Stimulated activated CD8-positive, alpha-beta memory T cell treated with anti-CD3 and anti-CD28 coated beads, Interleukin-2, amount 100 ng/mL, for 48 hours (primary cell): ENCODE measurements at places on chromosomes 13 and 19.

GRCh38 chr13:91468301-91468700 lies 69.9 kb downstream of the GPC5 start:
- no peak for DNase-seq

DNA sequence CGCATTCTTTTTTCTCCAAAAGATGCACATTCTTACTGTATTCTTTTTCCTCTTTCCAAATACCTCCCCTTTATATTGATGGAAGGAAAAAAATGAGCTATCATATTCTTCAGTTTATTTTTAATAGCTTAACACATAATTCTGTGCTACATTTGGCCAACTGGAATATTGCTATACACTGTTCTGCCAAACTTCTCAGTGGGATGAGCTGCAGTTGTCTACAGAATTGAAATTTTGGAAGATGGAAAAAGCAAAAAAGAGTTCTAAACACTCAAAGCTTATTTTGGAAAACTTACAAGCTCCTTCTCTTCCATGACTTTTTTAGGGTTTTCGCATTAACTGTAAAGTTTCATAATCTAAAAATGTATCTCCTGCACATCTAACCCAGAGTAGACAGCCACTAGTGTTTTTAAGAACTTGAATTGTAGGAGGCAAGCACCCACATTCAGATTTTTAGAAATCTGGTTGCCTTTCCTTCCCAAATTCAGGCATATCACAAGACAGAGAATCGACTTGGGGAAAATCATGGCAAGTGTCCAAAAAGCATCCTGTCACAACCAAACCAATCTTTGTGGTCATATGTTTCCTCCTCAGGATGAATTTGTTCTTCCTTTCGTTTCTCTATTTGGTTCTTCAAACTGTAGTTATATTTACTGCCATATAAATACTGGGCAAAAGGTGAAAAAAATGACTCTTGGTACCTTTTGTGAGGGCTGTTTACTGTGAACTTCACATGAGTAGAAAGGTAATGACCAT lies 111.4 kb upstream of the FRY start:
- DNase-seq, result no peak

- no peak for DNase-seq
Measured at GRCh38 chr13:78100486-78100885, 181.9 kb upstream of the EDNRB start.

GRCh38 chr13:85298387-85298924 lies 500.8 kb downstream of the SLITRK6 start:
- DNase-seq, result no peak

GRCh38 chr13:78485803-78486202 lies 117.5 kb downstream of the POU4F1 start:
- DNase-seq, result no peak

- DNase-seq, result peak; percentile 26
Measured at GRCh38 chr13:112943309-112944125, 25.5 kb upstream of the MCF2L start.

DNA sequence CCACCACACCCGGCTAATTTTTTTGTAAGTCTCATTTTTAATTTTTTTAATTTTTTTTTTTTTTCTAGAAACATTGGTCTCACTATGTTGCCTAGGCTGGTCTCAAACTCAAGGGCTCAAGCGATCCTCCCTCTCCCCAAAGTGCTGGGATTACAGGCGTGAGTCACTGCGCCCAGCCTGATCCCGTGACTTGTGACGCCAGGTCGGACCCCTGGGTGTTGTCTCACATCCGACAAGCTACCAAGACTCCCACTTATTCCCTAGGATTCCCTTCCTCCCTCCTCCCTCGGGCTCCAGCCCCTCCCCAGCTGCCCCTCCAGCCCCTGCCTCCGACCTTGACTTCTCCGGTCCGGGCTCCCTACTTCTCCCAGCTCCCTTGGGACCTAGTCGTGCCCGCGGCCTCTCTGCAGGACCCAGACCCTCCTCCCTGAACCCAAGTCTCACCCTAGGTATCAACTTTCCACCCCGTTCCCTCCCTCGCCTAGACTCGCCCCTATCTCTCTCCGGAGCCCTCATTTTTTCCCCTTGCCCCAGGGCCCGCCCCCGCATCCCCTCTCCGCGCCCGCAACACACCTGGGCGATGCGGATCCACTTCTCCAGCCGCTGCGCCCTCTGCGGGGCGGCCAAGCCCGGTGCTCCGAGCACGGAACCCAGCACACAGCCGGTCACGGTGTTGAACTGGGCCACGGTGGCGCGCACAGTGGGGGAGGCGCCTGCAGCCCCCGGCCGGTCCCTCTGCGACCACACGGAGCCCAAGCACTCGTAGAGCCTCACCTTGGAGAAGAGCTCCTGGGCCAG lies 13.1 kb downstream of the RGL3 start:
- DNase-seq, result no peak

DNA sequence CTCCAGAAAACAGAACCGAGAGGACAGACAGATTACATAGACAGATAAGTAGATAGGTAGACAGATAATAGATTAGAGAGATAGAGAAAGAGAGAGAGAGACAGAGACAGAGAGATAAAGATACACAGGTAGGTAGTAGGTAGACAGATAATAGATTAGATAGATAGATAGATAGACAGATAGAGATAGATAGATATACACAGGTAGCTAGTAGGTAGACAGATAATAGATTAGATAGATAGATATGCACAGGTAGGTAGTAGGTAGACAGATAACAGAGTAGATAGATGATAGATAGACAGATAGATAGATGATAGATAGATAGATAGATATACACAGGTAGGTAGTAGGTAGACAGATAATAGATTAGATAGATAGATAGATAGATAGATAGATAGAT lies 10.1 kb downstream of the FFAR2 start:
- DNase-seq, result no peak

GRCh38 chr19:51690454-51691073 lies 2.6 kb upstream of the SPACA6 start:
- peak; percentile 48 for DNase-seq

- DNase-seq, result no peak
Measured at GRCh38 chr13:92303428-92303827, 905.0 kb downstream of the GPC5 start.

GRCh38 chr19:32748497-32748896 lies 28.9 kb downstream of the TDRD12 start:
- no peak for DNase-seq

DNA sequence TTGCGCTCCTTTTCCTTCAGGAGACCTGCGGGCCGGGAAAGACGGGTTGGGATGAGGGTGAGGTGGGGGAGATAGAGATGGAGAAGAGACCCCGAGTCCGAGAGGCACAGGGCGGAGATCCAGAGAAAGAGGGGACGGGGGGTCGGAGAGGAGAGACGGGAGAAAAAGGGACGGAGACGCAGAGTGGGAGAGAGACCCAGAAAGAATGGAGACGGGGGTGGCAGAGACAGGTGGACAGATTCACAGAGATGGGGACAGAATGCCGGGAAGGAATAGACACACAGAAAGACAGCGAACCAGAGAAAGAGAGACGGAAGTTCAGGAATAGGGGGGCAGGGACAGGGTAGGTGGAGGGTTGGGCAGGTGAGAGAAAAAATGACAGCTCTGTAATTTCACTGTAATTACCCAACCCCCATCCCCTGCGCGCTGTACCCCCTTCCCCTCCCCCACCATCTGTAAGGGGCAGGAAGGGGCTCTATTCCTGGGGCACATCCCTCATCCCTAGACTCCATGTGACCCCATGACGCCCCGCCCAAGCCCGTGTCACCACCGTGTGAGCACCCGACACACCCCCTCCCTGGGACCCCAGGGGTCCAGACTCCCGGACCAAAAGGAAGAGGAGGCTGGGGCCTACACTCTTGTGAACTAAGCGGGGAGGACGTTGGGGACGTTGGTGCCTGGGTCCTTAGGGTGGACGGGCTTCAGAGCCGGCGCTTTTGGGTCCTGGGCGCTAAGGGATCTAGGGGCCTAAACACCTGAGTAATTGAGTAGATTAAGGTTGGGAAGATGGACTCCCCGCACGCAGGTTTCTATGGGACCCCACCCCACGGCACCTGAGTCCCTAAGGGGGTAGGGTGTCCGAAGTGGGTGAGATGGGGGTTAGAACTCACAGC lies 967 bp downstream of the DBP start:
- DNase-seq, result no peak

GRCh38 chr19:57465680-57466381 lies 8.9 kb upstream of the VN1R1 start:
- DNase-seq, result no peak

DNA sequence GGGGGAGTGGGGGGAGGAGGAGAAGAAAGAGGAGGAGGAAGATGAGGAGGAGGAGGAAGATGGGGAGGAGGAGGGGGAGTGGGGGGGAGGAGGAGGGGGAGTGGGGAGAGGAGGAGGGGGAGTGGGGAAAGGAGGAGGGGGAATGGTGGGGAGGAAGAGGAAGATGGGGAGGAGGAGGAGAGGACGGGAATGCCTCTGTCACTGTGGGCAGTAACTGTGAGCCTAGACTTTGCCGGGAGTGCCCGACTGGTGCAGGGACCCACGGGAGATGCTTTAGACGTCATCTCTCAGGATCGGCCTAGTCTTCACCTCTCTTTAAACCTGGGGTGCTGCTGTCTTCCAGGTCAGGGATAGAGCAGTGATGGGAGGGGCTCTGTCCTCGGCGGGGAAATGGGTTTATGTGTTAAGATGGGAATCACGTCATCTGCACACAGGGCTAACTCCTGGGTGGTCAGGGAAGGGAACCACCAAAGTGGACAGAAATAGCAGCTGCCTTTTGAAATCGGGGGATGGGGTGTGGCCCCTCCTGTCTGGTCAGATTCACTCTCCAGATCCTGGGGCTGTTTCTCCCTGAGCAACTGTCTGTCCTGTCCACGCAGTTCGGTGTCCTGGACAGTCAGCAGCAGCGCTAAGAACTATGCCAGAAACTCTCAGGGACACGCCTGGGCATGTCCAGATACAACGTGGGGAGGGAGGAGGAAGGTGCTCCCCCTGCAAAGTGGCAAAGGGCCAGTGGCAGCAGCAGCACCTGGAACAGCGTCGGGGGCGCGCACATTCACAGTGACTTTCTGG lies 26.9 kb downstream of the GAS6 start:
- DNase-seq, result no peak

DNA sequence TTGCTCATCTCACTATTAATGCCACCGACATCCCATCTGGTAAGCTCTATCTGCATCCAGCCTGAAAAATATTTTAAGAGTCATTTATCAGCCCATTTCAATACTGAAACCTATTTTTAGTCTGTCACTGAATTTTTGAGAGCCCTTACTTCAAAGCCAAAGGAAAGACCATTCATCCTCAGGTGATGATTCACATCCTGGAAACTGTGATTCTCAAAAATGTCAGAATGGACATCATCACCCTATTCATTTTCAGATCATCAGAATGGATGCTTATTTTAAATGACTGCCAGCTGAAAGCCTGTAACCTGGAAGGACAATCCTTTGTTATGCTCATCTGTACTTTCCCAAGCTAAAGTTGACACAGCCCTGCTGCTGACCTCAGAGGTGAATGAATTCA lies 27.0 kb downstream of the TNFSF11 start:
- no peak for DNase-seq

GRCh38 chr19:4077007-4077374 lies 10.3 kb upstream of the ZBTB7A start:
- DNase-seq, result no peak

GRCh38 chr19:35533822-35534392 lies 651 bp downstream of the GAPDHS start:
- peak; percentile 34 for DNase-seq

DNA sequence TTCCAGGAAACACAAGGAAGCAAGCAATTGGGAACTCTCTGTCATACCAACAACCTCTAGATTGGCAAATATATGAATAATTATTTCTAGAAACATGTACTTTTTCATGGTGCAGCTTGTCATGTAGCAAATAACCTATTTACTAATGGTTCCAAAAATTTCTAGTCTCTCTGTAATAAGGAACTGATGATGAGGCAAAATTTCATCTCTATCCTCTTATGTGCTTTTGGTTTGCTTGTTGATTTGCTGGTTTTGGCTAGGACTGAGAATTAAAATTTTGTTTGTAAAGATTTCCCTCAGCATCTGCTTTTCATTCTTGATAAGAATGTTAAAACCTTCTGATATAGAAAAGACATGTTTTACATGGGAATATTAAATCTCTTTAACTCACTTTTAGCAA lies 123.2 kb upstream of the UFM1 start:
- no peak for DNase-seq

DNA sequence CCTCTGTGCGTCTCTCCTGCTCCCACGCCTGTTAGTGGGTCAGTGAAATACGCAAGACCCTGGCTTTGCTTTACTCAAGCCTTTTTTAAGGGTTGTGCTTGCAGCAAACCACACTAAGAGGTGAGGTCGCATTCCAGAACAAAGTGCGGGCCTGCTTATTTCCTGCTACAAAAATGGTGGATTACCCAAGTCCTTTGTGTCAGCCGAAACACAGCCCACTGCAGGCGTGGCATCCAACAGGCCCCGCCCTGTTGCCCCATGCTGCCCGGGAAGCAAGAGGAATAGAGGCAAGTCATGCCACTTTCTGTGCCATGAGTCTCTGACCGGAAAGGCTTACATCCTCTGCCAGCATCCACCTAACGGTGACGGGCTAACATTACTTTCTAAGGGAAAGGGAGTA lies 7.7 kb upstream of the IRS2 start:
- DNase-seq, result no peak

- no peak for DNase-seq
Measured at GRCh38 chr13:94710881-94711560, 1.3 kb downstream of the SOX21 start.

- no peak for DNase-seq
Measured at GRCh38 chr19:18282021-18282787, 782 bp upstream of the JUND start.

GRCh38 chr19:47283405-47284059 lies 8.8 kb downstream of the INAFM1 start:
- no peak for DNase-seq

GRCh38 chr19:43735957-43736356 lies 18.8 kb downstream of the SMG9 start:
- DNase-seq, result no peak

GRCh38 chr13:26978081-26978860 lies 193.3 kb downstream of the USP12 start:
- DNase-seq, result no peak

DNA sequence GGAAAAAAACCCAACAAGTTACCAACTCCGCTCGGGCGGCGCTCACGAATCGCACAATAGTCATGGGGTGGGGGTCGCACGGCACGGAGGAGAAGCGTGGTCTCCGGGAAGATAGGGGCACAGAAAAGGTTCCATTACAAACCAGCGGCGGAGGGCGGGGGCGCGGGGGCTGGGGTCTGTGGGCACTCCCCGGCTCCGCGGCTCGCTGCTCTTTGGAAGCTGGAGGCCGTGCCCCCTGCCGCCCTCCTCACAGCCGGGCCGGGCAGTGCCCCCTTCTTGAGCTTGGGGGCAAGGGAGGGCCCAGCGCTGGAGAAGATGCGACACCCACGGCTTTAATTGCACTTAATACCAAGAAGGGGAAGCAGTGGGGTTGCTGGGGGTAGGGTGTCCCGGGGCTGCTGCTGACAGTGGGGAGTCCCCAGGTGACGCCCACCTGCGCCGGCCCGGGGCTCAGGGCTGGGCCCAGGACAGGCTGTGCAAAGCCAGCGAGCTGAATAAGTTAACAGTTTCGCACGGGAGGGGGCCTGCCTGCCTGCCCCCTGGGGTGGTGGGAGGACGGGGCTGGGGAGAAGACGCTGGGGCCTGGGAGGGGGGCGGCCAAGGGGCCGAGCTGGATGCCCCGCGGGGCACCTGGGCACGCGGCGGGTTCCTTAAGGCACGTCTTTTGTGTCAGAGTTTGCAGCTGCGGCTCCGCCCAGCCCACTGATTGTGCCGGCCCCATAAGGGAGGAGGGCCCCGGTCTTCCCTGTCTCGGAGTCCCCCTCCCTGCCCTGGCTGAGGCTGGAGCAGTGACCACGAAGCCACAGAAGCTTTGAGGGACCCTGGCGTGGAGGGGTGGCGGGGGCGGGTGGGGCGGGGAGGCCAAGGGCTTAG lies 9.8 kb downstream of the DCAF15 start:
- DNase-seq, result no peak

GRCh38 chr13:25455146-25455545 lies 83.4 kb downstream of the ATP8A2 start:
- no peak for DNase-seq
